WERI-Rb-1 (cell line): ENCODE measurements at places on chromosomes 5 and 9.

- DNase-seq: peak; percentile 35
These were observed 109.3 kb downstream of the UGCG start for GRCh38 chr9:112005939-112006338.

- peak; percentile 78 for DNase-seq
These were observed 185.9 kb downstream of the DAB2IP start for GRCh38 chr9:121837113-121837961.

- DNase-seq: no peak
These were observed 193.7 kb downstream of the BRINP1 start for GRCh38 chr9:119175581-119175980.

DNA sequence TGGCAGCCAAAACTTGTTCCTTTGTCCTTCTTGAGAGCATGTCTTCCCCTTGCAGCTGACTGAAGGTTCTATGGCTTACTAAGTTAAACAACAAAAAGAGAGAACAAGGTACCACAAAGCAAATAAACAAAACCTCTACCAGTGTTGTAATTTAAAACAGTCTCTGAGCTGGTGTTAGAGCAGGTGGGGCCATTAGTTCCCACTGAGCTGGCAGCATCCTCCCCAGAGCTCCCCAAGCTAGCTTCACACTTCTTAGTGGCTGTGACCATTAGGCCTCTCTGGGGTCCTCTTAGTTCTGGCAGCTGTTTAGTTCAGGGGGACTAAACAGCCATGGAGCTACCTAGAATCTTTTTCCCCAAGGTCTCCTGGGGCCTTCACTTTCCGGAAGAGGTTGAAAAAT, 128.6 kb upstream of the ELL2 start:
- peak; percentile 35 for DNase-seq

DNA sequence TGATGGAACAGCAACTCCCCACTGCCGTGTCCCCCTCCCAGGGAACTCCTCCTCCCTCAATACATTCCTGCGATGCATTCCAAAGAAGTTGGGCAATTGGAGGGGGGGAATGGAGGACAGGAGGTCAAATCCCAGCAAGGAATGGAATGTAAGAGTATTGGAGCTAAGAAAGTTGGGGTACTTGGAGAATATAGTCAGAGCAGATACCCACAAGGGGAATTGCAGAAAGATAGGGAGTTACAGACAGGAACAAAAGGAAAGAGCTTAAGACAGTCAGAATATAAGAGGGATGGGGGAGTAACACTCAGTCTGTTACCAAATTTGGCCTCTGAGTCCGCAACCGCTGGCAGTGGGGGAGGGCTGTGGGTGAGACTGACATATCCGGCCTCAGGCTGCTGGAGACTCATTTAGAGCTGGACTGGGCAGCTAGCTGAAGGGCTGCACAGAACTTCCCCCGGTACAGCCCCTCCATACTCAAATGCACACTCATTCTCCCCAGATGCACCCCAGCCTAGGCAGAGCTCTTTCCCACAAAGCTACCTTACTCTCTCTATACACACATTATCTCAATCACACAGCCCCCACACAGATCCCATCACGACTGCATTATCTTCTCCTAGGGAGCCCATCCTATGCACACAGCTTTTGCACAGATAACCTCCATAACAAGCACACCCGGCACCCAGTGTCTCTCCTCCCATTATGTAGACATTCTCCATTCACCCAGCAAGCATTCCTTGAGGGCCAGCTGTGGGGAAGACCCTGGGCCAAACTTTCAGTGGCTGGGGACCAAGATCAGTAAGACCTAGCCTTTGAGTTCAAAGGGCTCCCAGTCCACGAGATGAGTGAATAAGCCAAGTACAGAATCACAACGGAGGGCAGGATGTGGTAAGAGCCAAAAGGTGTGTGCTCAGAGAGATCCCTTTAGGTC, 3.7 kb downstream of the TLN1 start:
- no peak for DNase-seq

- DNase-seq: no peak
These were observed 3.7 kb upstream of the SVEP1 start for GRCh38 chr9:110583237-110583636.

- DNase-seq: no peak
These were observed 13.4 kb downstream of the ADAM19 start for GRCh38 chr5:157562111-157562581.

DNA sequence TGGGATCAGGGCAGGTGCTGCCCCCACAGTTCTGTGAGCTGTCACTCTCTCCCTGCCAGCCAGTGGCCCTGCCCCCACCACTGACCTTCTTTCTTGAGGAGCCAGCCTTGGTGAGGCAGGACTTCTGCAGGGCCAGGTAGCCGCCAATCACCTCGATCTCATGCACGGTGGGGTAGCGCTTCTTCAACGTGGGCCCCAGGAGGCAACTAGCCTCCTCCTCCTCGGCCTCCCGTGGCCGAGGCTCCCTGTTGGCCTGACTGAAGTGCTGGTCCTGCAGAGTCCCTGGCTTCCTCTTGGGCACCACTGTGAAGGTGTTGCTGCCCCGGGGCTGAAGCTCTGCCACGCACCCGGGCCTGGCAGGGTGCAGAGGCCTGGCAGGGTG, 1.6 kb downstream of the TPRN start:
- DNase-seq: no peak

DNA sequence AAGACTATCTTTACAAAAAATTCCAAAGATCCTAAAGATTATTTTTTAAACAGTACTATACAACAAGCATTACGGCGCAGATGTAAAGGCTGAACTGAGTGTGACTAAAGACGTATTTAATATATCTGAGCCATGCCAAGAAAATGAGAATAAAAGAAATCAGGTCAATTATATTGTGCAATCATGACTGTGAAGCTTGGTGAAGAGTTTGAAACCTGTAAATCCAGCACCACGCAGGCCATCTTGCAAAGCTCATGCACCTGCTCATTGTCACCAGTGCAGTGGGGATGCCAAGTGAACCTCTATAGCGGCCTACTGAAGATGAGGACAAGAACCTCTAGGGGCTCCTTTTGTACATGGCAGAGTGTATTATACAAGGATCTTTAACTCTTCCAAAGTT, 89.0 kb downstream of the ANKH start:
- DNase-seq: no peak

DNA sequence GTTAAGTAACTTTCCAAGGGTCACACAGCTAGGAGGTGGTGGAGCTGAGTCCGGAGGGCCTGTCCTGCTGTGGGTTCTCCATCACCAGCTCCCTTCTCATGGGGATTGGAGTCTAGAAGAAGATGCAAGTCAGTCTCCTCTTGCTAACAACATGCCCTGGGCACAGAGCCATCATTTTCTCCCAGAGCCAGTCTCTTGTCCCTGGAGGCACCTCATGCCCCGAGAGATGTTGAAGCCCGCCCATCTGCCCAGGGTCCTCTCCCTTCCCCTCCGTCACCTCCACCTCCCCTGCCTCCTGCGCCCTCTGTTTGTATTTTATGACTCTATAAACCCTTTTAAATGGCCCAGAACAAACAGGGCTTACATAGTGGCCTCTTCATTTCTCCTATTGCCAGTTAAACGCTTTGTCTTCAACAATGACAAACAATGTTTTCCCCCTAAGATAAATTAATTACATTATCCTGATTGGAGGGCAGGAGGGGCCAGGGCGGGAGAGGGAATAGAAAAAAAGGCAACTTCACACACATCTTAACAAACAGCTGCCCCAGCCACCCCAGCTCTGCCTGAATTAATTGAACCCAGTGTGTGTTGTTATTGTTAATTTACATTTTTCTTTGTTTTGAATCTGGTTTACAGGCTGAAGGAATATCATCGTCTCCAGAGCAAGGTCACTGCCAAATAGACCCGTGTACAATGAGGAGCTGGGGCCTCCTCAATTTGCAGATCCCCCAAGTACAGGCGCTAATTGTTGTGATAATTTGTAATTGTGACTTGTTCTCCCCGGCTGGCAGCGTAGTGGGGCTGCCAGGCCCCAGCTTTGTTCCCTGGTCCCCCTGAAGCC, 55.8 kb downstream of the ASS1 start:
- no peak for DNase-seq

GRCh38 chr9:98142182-98142907, 23.3 kb upstream of the TRIM14 start:
- no peak for DNase-seq

DNA sequence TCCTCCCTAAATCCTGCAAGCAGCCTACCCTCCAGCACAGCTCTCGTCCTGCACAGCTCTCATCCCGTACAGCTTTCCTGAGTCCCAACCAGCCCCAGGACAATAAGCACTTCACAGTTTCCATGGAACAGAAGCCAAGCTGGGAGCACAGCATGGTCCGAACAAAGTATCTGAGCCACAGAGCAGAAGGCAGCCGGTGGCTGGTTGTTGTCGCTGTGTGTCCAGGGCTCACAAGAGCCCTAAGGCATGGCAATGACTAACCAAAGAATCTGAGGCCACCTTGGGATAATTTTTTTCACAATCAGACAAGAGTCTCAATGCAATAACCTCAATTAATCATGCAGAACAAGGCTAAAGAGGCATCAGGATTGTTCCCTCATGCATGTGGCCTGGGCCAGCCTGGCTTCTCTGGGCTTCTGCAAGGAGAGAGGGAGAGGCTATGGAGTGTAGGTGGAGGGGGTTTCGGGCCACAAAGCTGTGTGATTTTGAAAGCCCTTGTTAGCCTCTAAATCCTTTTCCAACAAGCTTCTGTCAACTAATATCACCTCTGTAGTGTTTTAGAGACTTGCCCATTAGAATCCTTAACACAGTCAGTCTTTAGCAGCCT, 323.4 kb downstream of the PIK3R1 start:
- no peak for DNase-seq

DNA sequence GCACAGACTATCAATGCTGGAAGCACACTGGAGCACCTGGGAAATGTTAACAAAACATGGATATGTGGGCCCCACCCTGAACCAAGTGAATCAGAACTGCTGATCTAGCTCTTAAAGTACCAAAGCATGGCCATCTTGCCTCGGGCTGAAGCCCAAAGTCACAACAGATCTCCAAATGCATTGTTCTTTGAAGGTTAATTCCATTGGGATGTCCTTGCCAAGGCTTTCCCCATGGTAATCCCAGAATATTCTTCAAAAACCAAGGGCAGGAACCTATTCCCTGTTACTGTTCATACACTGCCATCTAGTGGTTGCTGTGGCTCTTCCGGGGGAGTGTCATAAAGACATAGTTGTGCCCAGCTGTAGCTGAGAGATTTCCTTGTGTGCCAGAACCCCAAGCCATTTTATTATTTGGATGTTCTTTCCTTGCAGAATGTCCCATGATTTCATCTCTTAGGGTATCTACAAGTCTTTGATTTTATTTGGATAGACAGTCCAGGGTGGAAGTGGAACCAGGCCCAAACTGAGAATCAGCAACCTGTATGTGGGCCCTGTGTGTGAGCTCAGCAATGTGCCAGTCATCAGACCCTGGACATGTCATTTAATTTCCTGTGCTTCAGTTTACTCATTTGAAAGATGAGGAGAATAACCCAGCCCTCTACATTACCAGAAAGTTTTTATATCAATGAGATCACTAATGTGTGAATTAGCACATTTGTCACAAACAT, 290.0 kb downstream of the ACTL7B start:
- DNase-seq: peak; percentile 60

DNA sequence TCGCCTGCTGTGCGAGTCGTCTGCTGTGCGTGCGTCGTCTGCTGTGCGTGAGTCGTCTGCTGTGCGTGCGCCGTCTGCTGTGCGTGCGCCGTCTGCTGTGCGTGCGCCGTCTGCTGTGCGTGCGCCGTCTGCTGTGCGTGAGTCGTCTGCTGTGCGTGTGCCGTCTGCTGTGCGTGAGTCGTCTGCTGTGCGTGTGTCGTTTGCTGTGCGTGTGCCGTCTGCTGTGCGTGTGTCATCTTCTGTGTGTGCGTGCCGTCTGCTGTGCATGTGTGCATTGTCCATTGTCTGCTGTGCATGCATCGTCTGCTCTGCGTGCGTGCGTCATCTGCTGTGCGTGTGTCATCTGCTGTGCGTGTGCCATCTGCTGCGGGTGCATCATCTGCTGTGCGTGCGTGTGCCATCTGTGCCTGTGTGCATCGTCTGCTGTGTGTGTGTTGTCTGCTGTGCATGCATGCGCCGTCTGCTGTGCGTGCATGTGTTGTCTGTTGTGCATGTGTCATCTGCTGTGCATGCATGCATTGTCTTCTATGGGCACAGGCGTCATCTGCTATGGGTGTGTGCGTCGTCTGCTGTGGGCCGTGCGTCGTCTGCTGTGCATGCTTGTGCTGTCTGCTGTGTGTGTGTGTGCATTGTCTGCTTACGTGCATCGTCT, 68.6 kb upstream of the IRX4 start:
- DNase-seq: no peak

GRCh38 chr5:15558240-15558639, 58.3 kb downstream of the FBXL7 start:
- DNase-seq: peak; percentile 21

- peak; percentile 39 for DNase-seq
These were observed 35.1 kb downstream of the ADRA1B start for GRCh38 chr5:159951387-159951786.

- no peak for DNase-seq
These were observed 16.1 kb downstream of the SNX18 start for GRCh38 chr5:54533541-54534190.

DNA sequence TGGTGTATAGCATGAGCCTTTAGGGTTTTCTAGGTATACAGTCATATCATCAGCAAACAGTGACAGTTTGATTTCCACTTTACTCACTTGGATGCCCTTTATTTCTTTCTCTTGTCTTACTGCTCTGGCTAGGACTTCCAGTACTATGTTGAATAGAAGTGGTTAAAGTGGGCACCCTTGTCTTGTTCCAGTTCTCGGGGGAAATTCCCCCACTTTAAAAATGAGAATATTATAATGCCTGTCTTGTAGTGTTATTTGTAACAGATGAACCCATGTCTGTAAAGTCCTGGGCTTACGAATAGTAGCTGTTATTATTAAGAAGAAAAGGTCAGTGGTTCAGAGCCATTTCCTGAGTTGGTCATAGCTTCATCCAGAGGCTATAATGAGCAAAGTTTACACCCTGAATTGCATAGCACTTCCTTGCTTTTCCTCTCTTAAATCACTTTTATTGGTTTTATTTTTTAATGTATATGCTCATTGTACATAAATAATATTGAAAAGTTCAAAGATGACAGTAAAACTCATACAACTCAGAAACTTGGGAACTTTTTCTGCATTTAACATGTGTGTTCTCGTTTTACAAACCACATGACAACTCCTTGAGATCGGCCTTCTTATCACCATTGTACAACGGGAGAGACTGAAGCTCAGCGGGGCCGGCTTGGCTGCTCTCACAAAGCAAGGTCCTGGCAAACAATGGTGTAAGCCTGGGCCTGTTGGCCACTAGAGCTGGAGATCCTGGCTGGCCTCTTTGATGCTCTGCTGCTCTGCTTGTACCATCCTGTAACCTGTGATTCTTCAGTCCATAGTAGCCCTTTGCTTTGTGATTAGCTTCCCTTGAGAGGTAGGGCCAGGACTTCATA, 85.2 kb downstream of the CYFIP2 start:
- no peak for DNase-seq
